ENCODE measurements at places on chromosomes 3 and 15.

DNA sequence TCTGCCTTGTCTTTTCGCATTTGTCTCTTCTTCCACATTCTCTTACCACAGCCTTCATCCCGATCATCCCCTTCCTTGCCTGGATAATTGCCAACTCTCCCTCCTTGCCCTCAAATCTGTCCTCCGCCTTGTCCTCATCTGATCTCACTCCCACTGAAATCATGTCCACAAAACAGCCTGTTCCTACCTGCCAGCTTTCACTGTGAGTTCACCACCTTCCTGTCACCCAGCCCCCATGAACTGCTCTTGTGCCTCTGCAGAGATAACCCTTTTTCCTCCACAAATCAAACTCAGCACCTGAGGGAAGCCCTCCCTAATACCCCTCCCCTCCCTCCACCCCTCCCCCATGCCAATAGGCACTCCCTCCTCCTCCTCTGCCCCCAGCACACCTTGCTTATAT is 4.8 kb upstream of the ADCY5 start:
- no peak for DNase-seq

DNA sequence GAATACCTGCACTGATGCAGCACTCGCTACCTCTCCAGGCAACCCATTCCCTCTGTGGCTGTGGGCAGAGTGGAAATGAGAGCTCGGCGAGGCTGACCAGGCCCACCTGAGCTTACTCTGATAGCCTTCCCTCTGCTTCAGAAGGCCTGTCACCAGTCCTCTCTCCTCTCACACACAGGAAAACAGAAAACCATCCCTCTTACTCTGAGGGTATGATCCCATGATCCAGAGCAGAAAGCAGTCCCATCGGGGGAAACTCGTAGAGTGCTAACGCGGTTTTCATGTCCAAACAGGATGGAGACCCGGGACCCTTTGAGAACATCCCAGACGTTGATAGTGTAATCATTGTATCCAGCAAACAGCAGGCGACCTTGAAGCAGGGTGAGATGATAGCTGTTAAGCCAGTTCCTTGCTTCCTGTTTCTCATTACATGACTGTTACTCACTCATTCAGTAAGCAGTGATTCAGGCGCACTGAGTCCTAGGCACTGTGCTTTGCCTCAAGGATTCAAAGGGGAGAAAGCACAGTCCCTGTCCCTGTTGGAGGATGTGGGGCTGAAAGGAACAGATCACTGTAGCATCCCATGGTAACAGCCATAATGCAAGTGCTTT is 11.8 kb upstream of the BCL2L10 start:
- no peak for DNase-seq

- DNase-seq = peak; percentile 49
Observed at GRCh38 chr15:76190751-76191538, 120.3 kb downstream of the ETFA start.

DNA sequence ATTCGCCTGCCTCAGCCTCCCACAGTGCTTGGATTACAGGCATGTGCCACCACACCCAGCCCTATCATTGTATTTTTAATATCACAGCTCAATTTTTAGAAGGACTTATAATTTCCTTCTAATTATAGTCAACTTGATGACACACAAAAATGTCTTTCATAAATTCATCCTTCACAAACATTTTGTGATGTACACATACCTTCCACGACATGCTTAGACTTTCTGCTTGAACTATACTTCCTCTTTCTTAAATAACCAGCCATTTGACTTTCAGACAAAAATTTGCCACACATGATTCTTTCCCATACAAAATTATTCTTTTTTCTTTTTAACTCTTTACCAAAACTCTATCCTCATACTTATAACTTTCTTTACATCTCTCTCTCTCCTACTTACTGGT is 48.4 kb upstream of the CCK start:
- no peak for DNase-seq

DNA sequence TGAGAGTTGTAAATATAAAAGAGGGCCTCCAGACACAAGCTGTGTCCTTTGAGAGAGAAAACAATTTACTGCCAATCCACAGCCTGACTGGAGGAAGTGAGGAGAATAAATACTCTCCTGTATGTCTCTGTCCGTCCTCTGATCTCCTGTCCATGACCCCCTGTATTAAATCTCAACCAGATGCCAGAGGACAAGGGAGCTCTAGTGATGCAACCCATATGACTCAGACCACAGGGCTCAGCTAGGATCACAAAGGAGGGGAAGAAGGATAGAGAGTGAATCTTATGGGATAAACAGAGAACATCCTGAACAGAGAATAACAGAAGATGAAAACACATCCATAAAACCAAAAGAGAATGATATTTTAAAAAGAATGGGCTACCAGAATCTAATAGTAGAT is 482.6 kb downstream of the PLOD2 start:
- no peak for DNase-seq

GRCh38 chr15:62269504-62269903 is 104.4 kb upstream of the C2CD4B start:
- DNase-seq = no peak

GRCh38 chr3:27431116-27431515 is 53.1 kb downstream of the SLC4A7 start:
- DNase-seq = no peak

DNA sequence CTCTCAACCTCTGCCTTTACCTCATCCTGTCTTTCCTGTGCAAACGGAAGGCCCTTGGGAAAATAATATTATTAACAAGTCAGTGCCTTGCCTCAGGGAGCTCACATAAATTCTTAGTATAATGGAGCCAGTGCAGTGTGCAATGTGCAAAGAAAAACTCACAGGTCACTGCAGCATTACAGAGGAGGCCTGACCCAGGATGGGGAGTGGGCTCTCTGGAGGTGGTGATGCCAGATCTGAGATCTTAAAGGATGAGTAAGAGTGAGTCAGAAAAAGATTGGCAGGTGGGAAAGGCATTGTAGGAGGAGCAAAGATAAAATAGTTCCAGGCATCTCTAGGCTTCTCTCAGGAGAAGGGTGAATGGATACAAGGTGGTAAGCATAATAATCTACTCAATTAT is 185.6 kb upstream of the ADAMTS9 start:
- DNase-seq = no peak

GRCh38 chr15:42549032-42549491 is 424 bp downstream of the HAUS2 start:
- DNase-seq = no peak

- no peak for DNase-seq
Observed at GRCh38 chr3:105649480-105649879, 219.3 kb downstream of the CBLB start.

DNA sequence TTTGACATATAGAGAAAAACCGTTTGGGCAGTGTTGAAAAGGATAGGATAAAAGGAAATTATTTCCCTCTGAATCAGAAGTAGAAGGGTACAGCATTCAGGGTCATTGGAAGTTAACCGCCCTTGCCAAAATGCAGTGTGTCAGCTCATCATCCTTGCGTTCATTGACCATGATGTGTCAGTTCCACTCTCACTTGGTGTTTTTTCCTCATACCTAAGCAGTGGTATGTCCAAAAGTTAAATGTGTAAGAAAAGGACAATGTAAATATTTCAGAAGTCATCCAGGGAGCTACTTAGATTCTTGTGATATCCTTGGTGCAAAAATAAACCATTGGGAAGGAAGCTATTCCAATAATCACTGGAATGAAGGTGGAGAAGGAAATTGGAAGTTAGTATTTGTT is 50.7 kb downstream of the MAP6D1 start:
- DNase-seq = no peak

DNA sequence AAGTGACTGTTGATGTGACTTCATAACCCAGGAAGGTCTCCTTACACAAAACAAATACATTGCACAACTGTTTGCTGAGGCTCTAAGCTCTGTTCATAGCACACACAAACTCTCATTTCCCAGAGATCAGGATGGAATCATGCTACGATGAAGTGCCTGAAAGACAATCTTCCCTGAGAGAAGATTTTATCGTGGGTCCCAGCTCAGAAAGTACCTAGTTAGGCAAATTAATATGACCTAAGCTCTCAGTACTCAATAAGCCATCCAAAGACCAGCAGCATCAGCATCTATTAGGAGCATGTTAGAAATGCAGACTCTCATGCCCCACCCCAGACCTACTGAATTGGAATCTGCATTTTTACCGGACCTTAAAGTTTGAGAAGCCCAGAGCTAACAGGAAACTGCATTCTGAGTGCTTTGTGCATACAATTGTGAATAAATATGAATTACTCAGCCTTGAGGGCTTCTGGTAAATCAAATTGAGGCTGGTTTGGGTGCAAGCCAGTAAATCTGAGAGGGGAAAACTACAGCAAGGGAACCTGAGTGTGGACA is 161.5 kb upstream of the C2CD4B start:
- DNase-seq = no peak

DNA sequence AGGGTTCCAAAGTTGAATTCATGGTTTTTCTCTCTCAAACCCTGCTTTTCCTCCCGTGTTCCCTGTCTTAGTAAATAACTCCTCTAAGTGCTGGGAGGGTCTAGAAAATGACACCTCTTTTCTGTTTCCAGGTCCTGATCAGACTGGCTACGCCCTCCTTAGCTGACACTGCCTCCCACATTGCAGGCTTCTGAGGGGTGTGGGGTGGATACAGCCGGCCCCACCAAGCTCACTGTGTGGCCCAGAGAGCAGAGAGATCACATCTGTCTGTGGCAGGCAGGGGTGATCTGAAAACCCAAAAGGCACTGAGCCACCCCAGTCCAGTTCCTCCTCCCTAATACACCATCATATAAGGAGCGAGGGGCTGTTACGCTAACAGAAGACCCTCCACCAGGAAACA is 62.7 kb downstream of the BDH1 start:
- no peak for DNase-seq

GRCh38 chr3:85576697-85577200 is 618.0 kb downstream of the CADM2 start:
- DNase-seq = no peak

DNA sequence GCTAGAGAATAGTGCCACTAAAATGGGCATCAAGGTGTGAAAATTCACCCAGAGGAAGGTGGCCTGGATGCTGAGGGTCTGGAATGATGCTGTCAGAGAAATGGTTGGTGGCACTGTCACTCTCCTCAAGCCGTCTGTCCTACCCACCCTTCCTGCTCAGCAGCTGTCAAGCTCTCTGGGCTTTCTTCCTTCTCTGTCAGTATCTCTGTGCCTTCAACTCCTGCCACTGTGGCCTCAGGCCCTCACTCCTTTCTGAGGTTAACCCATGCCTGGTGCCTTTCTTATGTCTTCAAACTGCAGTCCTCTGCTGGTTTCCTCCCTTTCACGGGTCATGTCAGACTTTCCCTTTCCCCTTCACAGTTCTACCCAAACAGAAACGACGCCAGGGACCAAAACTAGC is 4.4 kb downstream of the MYO5C start:
- DNase-seq = no peak

- no peak for DNase-seq
Observed at GRCh38 chr3:139468399-139468798, 7.9 kb downstream of the RBP2 start.

DNA sequence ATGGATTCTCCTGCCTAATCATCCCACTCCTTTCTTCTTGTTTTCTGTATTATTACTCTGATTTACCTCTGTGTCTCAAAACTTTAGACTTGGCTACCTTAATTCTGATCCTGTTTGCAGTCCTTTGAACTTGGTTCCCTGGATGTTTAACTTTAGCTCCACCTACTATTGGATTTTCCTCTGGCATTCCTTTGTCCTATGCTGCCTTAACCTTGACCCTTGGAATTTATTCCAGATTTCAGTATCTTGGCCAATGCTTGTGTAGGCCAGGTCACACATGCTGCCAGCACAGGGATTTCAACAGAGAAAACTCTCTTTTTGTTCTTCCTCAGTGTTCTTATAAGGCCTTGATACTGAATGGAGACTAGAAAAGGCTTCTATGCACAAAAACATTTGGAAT is 65.0 kb upstream of the DNAJC19 start:
- no peak for DNase-seq

GRCh38 chr3:158101335-158102241 is 4.6 kb downstream of the SHOX2 start:
- DNase-seq = no peak

- no peak for DNase-seq
Observed at GRCh38 chr3:193780810-193781478, 187.9 kb downstream of the OPA1 start.

GRCh38 chr3:103295974-103296570 is 861.3 kb downstream of the ZPLD1 start:
- DNase-seq = no peak

DNA sequence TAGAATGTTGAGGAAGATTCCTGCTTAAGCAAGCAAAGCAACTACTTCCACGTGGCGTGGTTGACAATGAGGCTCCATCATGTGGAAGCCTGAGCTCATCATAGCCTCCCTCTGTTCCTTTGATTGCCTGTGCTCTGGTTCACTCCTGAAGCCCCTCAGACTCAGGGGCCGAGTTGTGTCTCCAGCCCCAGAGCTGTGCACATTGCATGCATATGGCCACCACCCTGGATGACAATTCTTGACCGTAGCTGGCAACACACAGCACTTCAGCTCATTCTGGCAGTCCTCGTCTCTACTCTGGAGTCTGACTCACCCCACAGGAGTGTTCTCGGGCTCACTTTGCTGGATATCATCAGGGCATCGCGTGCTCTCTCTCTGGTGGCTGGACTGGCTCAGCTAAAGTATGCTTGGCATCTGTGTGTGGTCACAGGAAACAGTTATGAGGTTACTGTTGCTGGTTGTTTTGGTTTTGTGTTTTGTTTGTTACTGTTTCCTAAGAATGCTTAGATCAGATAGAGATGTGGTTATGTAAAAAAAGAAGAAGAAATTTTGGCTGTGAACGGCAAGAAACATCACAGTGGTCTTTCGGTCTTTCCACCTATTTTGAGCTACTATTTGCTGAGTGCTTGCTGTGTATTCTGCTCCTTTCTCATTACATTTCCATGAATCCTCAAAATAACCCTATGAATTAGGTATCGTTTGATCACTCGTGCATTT is 41.6 kb upstream of the MRPS22 start:
- no peak for DNase-seq

DNA sequence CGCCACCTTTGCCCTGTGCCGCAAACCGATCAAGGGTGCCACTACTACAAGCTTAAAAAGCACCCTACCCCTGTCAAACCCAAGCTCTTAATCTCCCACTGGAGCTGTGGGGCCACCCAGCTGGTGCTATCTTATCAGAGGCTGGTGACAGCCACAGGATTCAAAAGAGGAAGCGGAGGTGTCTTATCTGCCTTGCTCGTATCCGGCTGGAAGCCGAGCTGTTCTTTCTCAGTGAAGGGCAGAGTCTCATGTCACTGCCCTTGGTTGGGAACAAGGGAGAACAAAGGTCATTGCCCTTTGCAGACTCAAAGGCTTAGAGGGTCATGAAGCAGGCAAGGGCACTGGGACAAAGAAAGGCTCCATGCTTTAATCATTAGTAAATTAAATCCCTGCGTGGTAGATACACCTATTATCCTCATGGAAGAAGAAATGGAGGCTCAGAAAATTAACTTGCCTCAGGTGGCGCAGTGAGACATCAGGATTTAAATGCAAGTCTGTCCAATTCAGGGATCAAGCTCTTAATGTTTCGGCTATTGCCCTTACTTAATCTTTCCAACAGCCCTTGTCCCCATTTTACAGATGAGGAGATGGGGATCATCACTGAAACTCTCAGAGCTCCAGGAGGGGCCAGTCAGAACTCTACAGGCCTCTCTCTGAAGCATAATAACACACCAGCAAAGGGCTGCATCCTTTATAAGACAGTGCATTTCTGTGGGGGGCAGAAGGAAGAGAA is 360.0 kb upstream of the PROK2 start:
- DNase-seq = no peak
